Activated CD8-positive, alpha-beta T cell treated with anti-CD3 and anti-CD28 coated beads, Interleukin-2, amount 10 ng/mL, durations not matched to agents 7 days and 5 days (primary cell): ENCODE measurements at places on chromosomes 16 and 17. TPM values are rescaled to one million over a fixed set of nuclear protein-coding genes. Genes with fewer than 3 reads are reported as not detected.

- DNase-seq: no peak
These were observed 22.5 kb upstream of the C16orf78 start for GRCh38 chr16:49351096-49351487.

GRCh38 chr16:11687601-11688519 lies 19.6 kb downstream of the SNN start:
- DNase-seq: no peak

DNA sequence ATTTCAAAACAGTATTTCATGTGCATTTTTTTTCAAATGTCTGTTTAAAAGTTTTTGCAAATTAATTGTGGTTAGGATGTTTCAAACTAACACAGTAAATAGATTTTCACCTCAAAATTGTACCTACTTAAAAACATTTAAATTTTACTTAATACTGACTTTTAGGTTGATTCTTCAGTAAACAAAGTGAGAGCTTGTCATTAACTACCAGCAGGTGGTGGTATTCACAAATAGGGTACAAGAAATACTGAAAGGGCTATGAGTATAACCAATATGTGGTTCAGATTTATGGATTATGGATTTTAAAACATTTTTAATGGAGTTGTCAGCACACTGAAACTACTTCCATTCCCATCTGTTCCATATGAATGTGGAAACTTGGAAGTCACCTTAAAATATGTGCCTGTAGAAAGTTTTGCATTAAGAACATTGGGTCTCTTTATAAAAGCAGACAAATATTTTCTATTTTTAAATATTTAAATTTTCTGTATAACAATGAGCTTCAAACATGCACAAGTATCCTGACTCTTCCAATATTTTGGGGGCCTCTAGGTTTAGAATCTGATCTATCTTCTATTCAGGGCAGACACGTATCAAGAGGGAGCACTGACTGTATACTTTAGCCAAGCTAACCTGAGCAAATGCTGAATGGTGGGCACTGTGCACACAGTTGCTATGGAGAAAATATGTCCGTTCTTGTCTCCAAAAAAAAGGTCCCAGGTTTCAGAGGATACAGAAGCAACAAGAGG lies 155.6 kb downstream of the SNX11 start:
- DNase-seq: no peak

GRCh38 chr16:12628536-12628935 lies 175.2 kb downstream of the CPPED1 start:
- no peak for DNase-seq

- no peak for DNase-seq
These were observed 88.8 kb downstream of the ARHGAP44 start for GRCh38 chr17:12877953-12878669.

- DNase-seq: peak; percentile 18
These were observed 41.9 kb upstream of the ATP2A3 start for GRCh38 chr17:4006165-4006589.

DNA sequence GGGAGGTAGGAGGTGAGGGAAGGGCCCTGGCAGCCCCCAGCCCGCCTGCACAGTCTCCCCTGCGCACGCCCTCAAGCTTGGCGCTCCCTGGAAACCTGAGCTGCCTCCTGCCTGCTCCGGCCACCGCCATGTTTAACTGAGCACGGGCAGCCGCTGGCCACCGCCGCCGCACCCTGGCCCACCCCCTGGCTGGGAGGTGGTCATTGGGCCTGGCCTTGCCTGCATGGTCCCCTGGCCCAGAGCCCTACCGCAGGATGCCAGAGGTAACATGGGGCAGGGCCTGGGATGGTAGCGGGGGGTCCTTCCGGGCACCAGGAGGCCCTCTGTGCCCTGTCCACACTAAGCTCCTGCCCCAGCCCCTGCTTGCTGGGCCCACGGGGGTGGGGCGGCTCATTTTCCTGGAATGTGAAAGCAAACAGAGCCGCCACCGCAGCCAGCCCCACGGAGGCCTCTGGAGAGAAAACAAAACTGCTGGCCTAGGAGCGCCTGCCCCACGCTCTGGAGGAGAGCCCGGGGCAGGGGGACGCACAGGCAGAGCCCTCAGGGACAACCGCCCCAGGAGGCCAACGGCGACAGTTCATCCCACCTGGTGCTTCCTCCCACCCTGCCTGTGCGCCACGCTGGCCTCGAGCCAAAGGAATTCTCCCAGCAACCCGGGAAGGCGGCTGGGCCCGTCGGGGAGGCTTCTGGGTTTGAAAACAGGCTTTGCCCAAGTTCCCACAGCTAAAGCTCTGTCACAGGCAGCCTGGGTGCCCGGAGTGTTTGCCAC lies 8.9 kb downstream of the NHERF2 start:
- no peak for DNase-seq

DNA sequence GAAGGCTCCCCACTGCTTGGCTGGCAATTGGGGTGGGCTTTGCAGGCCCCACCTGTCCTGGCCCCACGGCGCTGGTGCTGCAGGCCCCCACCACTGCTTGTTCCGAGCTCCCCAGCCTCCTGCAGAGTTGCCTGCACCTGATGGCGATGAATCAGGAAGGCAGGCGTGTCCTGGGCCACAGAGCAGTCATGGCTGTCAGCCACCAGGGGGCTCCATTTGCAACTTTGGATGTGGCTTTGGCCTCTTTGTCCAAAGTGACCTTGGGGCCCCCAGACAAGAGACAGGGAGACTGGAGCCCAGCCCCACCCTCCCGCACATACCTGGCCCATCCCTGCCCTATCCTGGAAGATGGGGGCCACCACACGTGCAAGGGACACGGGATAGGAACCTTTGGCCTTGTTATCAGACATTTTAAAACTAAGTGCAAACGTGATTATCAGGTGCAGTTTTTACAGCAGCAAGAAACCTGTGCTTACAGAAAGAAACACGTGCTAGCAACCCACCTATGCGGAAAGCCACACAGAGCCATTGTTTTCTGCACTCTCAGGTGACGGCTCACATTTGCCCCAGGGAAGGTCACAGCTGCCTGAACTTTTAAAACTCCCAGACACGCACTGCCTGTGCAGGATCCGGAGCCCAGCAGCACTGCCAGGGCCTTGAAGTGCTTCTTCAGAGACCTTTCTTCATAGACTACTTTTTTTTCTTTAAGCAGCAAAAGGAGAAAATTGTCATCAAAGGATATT lies at the start of gene DNASE1:
Gene DNASE1 (plus strand): TSS at position 443 of the 743 bp plus-strand sequence. CDS start 683 bp downstream, outside the sequence.
- peak; percentile 75 for DNase-seq

DNA sequence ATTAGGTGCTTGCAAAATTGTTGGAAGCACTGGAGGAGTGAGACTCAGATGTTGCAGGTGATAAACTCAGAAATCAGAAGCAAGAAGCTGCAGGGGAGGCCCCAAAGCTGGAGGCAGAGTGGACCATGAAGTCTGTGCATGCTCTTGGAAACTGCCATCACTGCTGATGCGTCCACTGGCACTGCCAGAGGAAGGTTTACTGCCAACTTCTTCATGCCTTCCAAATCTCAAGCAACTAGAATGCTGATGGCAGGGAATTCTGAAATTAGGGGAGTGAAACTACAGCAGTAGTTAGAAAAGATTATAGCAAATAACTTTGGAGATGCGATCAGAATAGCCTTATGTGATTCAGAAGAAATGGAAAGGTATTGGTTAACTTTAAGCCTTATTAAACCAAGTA lies 277.1 kb upstream of the SDK2 start:
- no peak for DNase-seq

DNA sequence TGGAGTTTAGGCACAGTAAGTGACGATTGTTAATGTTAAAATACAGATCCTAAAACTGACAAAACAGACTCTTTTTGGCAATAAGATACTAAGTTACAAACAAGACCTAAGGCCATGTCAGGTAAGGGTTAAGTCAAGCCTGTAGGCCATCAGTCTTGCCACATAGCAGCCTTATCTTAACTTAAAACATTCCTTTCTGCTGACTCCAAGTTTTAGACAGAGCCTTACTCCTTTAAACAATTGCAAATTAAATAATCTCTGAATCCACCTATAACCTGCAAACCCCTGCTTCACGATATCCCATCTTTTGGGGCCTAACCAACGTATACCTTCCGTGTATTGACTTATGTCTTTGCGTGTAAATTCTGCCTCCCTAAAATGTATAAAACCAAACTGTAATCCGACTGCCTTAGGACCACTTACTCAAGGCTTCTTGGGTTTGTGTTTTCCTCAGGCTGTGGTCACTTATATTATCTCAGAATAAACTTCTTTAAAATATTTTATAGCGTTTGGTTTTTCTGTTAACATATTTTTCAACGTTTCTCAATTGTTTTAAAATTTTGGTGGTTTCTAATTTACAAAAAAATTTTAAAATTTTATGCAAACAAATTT lies 64.4 kb downstream of the EFCAB5 start:
- DNase-seq: no peak

- no peak for DNase-seq
These were observed 60.0 kb upstream of the BCAR1 start for GRCh38 chr16:75311383-75311938.

DNA sequence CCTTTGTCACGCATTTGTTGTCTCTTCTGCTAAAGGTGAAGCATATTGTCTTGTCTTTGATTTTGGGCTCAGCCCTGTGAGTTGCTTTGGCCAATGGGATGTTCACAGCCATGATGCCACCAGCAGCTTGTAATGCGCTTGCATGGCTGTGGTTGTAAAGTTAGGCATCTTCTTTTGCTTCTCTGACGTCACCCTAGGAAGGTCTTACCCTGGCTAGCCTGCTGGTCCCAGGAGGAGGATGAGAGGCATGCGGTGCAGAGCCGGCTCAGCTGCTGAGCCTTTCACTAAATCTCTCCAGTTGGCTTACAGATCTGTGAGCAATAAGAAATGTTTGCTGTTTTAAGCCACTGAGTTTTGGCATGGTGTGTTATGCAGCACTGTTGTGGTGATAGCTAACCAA lies 40.8 kb downstream of the IRX6 start:
- no peak for DNase-seq

- no peak for DNase-seq
These were observed 228.8 kb downstream of the SLC39A11 start for GRCh38 chr17:72863526-72864211.

GRCh38 chr17:76598004-76598439 lies 12.4 kb upstream of the ST6GALNAC2 start:
- no peak for DNase-seq

- DNase-seq: no peak
These were observed 17.6 kb downstream of the POLR3K start for GRCh38 chr16:35678-36305.

GRCh38 chr17:59838052-59838916 lies 54.5 kb downstream of the TUBD1 start:
- DNase-seq: peak; percentile 60

GRCh38 chr17:12830777-12831247 lies 41.5 kb downstream of the ARHGAP44 start:
- DNase-seq: no peak

- DNase-seq: no peak
These were observed 6.1 kb downstream of the OR1A1 start for GRCh38 chr17:3213587-3213986.

DNA sequence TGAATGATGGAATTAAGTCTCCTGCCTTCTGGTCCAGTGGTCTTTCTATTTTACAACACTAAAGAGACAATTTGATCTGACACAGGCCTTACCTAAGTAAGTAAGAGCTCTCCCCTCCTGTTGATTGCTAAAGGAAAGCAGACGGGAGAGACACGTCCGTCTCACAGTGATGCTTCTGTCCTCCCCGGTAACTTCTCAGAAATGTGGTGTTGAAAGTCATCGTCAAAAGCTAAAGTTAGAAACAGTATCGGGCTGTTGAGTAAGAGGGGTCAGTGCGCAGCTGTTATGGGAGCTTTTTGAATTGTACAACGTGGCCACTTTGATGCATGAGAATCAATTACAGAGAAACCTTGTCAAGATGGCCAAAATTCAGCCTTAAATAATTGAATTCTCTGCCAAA lies 1.9 kb upstream of the RBFOX1 start:
- DNase-seq: no peak

- DNase-seq: no peak
These were observed 33.7 kb downstream of the MYO18A start for GRCh38 chr17:29146369-29146972.

GRCh38 chr16:25023556-25023955 lies 8.4 kb upstream of the ARHGAP17 start:
- DNase-seq: no peak

DNA sequence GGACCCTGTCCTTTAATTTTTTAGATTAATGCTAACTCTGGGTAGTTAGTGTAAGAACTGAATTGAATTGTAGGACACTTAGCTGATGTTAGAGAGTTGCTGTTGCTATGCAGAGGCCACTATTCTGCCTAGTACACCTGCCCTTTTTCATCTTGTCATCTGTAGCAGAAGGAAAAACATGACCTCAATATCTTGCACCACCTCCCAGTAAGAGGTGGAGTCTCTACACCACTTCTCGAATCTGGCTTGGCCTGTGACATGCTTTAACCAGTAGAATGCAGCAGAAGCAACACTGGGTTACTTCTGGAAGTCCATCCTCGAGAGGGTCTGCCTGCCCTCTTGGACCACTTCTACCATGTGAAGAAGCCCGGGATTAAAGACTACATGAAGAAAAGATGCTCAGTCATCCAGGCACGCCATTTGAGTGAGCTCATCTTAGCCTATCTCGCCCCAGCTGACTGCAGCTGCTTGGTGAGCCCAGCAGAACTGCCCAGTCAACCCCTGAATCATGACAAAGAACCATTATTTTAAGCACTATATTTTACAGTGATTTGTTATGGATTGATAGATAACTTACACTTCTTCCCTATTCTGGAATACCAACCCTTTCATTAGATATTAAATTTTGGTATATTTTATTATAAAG lies 153.5 kb downstream of the MYO1D start:
- no peak for DNase-seq

DNA sequence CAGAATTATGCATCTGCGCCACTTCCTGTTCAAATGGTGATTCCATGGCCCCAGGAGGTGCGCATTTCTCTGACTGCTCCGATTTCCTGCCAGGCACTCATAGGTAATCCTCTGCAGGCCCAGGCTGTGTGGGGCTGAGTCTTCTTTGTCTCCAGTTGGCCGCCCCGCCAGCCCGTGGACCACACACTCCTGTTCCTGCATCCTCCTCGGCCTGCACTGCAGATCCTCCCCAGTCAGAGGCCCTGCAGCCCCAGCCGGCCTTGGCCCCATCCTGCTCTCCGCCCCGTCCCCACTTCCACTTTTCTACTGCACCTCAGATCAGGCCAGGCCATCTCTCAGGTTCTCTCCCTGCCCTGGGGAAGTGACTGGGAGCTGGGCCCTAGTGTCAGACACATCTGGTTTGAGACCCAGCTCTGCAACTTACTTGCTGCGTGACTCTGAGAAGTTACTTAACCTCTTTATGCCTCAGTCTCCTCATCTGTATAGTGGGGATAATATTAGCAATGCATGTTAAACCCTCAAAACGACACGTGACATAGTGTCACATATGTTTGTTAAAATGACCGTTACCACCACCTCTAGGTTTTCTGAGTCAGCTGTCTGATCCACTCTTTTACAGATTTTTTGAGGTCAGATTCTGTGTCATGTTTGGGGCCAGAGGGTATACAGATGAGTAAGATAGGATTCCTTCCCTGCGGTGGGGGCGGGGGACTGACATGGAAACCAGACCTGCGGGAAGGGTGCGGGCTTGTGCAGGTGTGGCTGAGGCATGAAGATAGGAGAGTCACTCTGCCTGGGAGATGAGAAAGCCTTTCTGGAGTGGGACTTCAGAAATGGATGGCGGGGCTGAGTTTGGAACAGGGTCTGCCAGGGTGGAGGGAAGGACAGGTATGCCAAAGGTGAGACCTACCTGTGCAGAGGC lies 12.8 kb downstream of the RAB11FIP4 start:
- no peak for DNase-seq

The PRR29 gene
- total RNA-seq: 1.3 TPM

The CXCL16 gene
- total RNA-seq: 0.89 TPM

The MAFG gene
- 16.5 TPM for total RNA-seq

The CDYL2 gene
- 15.5 TPM for total RNA-seq

The C1QTNF8 gene
- not detected for total RNA-seq

The TBC1D3I gene
- 0.31 TPM for total RNA-seq

The IL21R gene
- total RNA-seq: 24.2 TPM

The HSPB9 gene
- 0.29 TPM for total RNA-seq

The OTOA gene
- total RNA-seq: not detected

The KRTAP4-4 gene
- total RNA-seq: not detected

The PMFBP1 gene
- 5.2 TPM for total RNA-seq

The KRTAP1-1 gene
- not detected for total RNA-seq

The CCL1 gene
- not detected for total RNA-seq
